ENCODE measurements at places on chromosomes 12 and 14.

- no peak for DNase-seq
These were observed 463.1 kb downstream of the RAD51B start for GRCh38 chr14:68282479-68283377.

DNA sequence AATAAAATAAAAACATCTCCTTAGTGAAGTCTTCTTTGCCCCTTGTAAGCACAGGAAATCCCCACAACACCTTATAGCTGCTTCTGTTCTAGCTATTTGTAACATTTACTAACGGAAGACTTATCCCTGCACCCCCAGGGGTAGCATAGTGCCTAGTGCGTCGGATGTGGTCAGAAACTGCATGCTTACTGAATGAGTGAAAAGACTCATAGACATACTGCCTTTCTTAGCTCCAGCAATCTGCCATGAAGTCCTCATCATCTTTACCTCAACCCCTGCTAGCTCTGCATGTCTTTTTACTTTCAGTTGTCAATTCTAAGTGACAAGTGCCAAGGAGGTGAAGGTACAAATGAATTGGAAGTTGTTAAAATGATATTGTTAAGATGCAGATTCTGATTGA lies 12.9 kb downstream of the RIOX1 start:
- no peak for DNase-seq

DNA sequence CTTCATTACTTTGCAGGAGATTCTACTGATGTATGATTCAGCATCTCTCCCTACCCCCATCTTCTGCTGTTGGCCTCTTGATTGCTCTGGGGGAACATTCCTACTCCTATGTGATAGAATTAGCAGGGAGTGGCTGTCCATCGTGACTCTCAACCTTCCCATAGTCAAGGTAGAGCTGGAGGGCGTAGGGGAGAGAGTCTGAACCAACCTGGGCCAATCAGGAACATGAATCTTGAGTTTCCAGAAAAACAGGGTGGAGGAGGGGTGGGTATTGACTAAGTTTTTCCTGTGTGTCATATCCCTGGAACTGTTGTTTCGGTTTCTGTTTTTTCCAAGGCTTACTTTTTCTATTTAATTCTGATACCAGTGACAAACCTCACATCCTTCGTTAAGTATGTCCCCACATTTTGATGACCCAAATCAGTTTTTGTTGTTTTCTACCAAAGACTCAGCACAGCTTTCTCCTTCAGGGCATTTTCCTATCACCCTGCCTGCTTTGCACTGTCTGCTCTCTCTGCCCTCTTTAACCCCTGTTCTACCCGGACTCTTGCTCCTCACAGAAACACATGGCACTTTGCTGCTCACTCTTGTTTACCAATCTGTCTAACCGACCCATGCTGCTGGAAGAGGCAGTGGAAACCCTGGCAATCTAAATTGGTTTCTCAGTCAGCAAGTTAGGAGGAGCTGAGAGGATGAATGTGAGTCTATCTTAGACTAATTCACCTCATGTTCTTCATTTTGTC lies 1428.3 kb downstream of the AACS start:
- no peak for DNase-seq

GRCh38 chr14:44463356-44464004 lies 43.6 kb downstream of the FSCB start:
- DNase-seq: no peak

DNA sequence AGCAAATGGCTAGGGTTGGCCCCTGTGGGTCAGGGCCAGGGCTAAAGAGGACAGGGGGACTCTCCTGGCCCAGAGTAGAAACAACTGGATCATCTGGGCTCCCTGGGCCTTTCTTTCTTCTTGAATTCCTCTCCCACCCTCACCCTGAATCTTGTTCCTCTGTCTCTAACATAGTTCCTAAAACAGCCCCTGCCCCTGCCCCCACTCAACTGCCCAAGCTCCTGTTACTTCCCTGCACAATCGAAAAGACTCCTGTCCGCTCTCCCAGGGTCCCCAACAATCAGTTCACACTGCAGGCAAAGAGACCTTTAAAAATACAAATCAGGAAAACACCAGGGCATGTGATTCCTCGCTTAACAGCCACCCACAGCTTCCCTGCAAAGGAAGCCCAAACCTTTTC lies 18.0 kb upstream of the ANKRD33 start:
- DNase-seq: no peak

DNA sequence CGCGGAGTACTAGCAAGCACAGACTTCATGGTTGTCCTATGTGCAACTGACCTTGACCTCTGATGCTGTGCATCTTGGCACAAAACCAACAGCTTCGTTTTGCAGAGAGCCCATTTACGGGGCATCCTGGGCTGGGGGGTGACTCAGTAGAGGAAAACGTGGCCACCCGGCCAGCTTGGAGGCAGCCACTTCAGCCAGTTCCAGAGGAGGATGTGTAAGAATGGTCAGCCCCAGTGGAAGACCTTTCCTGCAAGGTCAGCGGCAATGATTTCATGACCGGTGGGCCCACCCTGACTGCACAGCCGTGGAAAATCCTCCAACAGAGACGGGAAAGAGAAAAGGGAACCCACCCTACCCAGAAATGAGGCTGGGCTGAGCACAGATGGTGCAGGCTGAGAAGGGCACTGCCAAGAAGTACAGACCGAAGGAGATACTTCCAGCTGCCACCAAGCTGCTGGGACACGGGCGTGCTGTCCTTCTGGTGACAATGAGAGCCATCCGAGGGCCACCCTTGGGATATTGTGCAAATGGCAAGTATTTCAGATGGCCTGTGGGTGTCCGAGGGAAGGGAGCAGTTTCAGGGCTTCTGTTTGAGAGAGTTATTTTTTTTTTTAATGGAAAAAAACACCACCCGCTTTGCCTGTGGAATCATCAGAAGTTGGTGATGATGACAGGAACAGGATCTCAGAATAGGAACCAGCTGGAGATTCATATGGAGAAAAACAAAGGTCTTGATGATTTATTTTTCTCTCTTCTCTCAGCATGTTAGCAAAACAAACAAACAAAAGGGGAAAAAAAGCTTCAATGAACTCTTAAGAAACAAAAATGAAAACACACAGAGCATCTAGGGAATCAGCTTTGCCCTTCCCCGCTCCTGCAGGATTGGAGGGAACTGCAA lies 120.2 kb upstream of the RFLNA start:
- DNase-seq: no peak

DNA sequence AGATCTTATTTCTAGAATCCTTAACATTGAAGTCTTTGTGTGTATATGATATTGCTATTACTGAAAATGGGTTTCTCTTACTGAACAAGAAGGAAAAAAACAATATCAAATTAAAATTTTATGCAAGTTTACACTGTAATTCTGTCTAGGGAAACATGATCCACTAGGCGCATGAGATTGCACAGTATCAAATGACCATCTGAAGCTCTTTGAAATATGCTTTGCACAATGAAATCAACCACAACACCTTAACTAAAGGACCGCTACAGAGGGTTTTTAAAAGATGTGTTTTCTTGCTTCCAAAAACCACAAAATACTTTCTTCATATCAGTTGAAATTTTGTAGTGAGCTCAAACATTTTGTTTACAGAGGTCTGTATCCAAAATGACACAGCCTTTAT lies 15.1 kb upstream of the KERA start:
- no peak for DNase-seq

- DNase-seq: no peak
These were observed 24.1 kb downstream of the ITPK1 start for GRCh38 chr14:93091666-93092065.

DNA sequence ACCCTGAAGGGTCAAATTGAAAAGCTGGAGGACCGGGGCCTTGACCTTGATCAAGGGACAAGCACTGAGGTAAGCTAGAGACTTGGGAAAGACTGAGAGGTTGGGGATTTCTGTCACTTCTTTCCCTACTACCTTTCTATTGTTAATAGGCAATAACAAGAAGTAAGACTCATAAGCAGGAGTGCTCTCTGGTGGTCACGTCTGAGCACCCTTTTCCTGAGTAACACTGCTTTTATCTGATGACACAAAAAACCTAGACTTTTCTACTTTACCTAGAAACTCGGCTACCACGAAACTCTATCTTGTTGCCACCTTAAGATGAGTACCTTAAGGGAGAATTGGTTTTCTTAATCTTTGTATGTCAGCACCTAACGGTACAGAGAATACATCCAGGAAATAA lies 35.5 kb upstream of the PPFIBP1 start:
- DNase-seq: no peak

DNA sequence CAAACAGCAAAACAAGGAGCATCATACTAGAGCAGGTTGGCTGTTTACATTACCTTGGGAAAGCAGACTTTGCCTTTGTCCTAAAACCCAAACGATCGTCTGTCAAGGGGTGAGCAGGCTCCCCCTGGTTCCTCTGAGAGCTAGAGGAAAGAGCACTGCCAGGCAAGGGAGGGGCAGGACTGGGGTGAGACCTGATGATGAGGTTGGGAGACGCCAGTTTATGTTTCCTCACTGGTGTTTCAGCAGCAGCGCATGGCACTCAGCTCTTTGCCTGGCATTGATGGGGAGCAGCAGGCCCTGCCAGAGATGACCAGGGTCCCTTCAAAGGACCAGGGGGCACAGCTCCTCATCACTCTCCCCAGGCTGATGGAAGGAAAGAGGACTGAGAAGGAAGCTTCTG lies 7.9 kb upstream of the KRT2 start:
- DNase-seq: no peak

- DNase-seq: no peak
These were observed 209.3 kb downstream of the SLC41A2 start for GRCh38 chr12:104748790-104749189.

GRCh38 chr12:79887890-79888289 lies 47.0 kb downstream of the PPP1R12A start:
- DNase-seq: no peak

GRCh38 chr12:107080299-107080698 lies 13.1 kb downstream of the CRY1 start:
- DNase-seq: no peak

DNA sequence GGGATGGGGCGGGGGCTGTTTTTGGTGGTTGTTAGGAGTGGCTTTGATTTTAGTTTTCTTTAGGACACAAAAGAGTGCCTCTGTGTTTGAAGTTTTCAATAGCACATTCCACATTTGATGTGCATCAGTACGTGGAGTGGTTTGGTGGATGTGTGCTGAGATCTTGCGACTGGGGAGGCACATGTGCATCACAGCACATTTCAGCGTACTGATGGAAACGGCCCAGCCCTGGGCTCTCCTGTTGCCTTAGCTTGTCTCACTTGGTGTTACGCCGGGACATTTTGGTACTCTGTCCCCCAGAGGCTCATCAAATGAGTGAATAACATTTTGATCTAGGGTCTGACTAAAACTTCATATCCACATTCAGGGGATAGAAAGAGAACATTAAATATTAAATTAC lies 70.5 kb downstream of the GNS start:
- no peak for DNase-seq

DNA sequence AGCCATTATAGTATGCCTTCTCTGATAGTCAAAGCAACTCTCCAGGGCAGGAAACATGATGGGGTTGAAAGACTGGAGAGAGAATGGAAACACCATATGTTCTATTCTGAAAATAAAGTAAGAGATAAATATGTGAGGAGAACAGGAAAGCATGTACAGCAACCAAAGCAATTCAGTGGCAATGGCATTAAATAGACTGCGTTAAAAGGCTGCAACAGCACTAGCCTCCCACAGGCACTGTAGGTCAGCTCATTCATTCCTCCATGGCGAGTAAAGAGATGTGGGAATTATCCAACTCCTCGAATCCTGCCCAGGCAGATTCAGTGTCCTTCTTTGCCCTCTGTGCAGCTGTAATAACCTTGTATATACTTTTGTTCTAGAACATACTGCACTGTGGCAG lies 43.8 kb downstream of the ANO6 start:
- no peak for DNase-seq

- DNase-seq: no peak
These were observed 29.9 kb downstream of the HSPB8 start for GRCh38 chr12:119208626-119209061.

GRCh38 chr12:65168681-65169319 lies 583 bp upstream of the LEMD3 start:
- DNase-seq: no peak

- no peak for DNase-seq
These were observed 239.2 kb upstream of the FKBP4 start for GRCh38 chr12:2555487-2556082.

GRCh38 chr14:73125746-73126145 lies 10.6 kb upstream of the PSEN1 start:
- DNase-seq: no peak

DNA sequence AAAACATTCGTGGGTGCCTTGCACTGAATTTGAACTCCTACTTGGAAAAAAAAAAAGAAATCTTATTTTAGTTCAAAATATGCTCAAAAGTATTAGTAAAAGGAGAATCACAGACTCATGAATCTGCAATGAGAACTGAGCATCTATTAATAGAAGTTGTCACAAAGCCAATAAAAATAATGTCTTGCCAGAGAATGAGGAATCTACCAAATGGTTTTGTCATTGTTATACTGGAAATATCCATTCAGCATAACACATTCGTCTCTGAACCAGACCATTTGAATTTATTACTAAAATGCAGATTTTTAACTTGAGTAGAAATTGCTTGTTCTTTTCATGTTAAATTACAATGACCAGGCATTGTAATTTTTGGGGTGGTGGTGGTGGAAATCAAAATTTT lies 11.6 kb upstream of the PTPRB start:
- no peak for DNase-seq

DNA sequence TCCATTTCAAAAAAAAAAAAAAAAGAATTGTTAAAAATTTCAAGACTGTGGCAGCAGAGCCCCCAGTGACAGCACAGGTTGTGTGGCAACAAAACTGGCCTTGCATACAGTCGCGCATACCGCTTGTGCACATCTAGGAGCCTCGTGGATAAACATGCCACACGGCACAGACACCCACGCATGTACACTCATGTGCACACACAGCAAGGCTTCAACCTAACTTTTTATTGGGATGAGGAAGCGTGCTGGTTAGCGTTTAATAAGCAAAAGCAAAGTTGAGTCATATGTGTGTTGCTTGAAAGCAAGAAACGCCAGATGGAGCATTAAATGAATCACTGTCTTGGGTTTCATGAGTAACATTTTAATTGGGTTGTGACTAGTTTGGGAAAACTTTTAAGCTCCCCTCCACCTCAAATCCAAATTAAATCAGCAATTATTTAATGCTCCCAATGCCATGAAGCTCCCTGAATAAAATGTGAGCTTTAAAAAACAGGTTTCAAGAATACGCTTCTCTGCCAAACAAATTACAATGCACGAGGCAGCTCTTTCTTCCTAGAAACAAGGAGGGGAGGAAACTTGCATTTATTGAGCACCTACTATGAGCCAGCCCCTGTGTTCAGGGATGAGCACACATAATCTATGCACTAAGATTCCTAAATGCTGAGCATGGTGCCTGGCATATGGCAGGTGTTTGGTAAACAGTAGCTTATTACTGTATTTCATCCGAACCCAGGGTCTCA lies 35.7 kb upstream of the EML1 start:
- no peak for DNase-seq
